ENCODE measurements at places on chromosomes 12 and 14.

DNA sequence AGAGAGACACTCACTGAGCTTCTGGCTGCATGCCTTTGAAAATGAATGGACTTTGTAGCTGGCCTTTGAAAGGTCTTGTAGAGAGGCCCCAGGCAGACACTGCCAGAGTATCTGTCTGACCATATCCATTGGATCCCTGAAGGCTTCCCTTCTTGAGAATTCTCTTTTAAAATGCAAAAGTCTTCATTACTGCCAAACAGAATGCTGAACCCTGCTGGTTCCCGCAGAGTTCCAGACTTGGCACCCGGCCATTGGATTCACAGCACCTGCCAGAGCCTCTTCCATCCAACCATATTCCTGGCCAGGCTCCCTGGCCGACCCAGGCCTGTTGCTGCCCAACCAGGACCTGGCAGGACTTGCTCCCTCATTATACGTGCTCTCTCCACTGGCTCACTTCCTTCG lies 182.5 kb downstream of the GXYLT1 start:
- H3K27me3 ChIP-seq: peaks cover 10% of the 10 kb centered on the region
- no peak for DNase-seq
- no peaks in the 10 kb centered on the region for H3K36me3 ChIP-seq
- no peaks in the 10 kb centered on the region for H3K4me1 ChIP-seq
- H3K27ac ChIP-seq: no peak overlapping the region

DNA sequence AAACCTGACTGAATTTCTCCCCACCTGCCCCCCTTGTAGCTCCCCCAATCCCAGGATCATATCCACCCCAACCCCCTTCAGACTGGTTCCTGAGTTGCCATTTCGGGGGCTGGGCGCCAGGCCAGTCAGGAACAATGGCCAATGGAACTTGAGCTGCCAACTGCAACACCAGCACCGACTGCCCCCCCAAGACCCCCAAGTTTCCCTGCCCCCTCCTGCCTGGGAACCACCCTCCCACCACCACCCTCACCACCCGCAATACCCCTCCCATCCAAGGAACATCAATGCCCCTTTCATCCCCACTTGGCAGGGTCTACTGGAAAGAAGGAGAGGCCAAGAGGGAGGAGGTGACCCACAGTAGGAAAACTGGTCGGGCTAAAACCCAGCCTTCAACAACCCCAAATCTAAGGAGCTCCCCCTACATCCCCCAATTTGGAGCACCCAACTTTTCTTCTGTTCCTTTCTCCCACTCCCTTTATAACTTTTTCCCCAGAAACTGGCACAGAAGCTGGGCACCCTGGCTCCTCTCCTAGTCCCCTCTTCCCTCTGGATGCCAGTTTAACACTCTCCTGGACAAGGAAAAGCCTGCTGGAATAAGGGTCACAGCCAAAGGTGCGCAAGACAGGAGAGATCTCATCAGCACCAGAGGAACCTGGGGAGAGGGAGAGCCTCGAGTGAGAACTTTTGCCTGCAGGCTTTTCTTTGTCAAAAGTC lies 1.6 kb upstream of the NDRG2 start:
- H3K4me1 ChIP-seq: peaks cover 15% of the 10 kb centered on the region
- no peaks in the 10 kb centered on the region for H3K27me3 ChIP-seq
- no peak for DNase-seq

GRCh38 chr12:49539406-49540228 lies 787 bp downstream of the KCNH3 start:
- no peaks in the 10 kb centered on the region for H3K27me3 ChIP-seq
- peak overlapping the region; percentile 68 for H3K4me3 ChIP-seq
- H3K4me1 ChIP-seq: peaks cover 18% of the 10 kb centered on the region
- no peak for DNase-seq
- H3K36me3 ChIP-seq: no peaks in the 10 kb centered on the region
- peak overlapping the region; percentile 70 for H3K27ac ChIP-seq

DNA sequence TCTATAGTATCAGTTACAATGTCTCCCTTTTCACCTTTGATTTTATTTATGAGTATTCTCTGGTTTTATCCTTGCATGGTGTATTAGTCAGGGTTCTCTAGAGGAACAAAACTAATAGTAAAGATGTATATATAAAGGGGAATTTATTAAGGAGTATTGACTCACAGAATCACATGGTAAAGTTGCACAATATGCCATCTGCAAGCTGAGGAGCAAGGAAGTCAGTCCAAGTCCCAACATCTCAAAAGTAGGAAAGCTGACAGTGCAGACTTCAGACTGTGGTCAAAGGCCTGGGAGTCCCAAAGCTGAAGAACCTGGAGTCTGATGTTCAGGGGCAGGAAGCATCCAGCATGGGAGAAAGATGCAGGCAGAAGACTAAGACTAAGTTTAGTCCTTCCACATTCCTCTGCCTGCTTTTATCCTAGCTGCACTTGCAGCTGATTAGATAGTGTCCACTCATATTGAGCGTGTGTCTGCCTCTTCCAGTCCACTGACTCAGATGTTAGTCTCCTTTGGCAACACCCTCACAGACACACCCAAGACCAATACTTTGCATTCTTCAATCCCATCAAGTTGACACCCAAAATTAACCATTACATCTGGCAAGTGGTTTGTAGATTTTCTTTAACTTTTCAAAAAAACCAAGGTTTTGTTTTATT lies 308.0 kb upstream of the LMO3 start:
- no peak overlapping the region for H3K27ac ChIP-seq
- H3K4me3 ChIP-seq: no peak overlapping the region
- H3K4me1 ChIP-seq: no peaks in the 10 kb centered on the region
- H3K36me3 ChIP-seq: no peaks in the 10 kb centered on the region
- no peaks in the 10 kb centered on the region for H3K27me3 ChIP-seq

GRCh38 chr12:2796187-2796666 lies 1.5 kb downstream of the FKBP4 start:
- H3K36me3 ChIP-seq: peaks cover 40% of the 10 kb centered on the region
- H3K4me3 ChIP-seq: peak overlapping the region; percentile 88
- H3K27me3 ChIP-seq: no peaks in the 10 kb centered on the region
- H3K4me1 ChIP-seq: peaks cover 19% of the 10 kb centered on the region
- no peak for DNase-seq

GRCh38 chr14:92665661-92666110 lies 82.7 kb downstream of the LGMN start:
- H3K27ac ChIP-seq: peak overlapping the region; percentile 87
- no peaks in the 10 kb centered on the region for H3K27me3 ChIP-seq
- no peak overlapping the region for H3K4me3 ChIP-seq
- H3K4me1 ChIP-seq: peaks cover 36% of the 10 kb centered on the region
- peaks cover 67% of the 10 kb centered on the region for H3K36me3 ChIP-seq

DNA sequence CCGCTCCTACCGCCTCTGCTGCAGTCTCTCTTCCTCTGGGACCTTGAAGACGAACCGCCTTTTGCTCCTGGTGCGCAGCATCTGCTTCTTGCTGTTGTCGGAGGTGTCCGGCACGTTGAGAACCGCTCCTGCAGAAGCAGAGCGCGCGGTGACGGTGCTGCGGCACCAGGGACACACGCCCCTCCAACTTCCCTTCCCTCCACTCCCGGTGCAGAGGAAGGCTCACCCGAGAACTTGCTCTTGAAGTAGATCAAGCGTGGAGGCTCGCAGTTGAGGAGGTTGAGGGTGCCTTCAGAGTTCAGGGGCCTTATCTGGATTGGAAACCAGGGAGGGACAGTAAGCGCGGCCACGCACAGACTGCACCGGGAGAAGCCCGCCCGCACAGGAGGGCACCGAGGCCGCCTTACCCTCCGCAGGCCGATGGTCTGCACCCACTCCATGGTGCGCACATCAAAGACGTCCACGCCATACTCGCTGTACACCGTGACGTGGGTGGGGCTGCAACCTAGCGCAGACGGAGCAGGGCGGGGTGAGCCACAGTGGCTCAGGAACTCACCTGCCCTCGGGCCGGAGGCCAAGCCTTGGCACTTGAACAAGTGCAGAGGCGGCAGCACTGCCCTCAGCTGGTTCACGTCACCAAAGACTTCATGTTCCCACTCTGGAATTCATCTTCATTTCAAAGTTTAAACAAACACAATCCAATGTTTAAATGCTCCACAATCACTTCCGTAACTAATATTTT lies 17.5 kb downstream of the AMN start:
- H3K4me3 ChIP-seq: no peak overlapping the region
- H3K36me3 ChIP-seq: peaks cover 3% of the 10 kb centered on the region
- DNase-seq: no peak
- no peak overlapping the region for H3K27ac ChIP-seq
- peaks cover 2% of the 10 kb centered on the region for H3K27me3 ChIP-seq
- no peaks in the 10 kb centered on the region for H3K4me1 ChIP-seq

- peaks cover 46% of the 10 kb centered on the region for H3K4me1 ChIP-seq
- H3K4me3 ChIP-seq: peak overlapping the region; percentile 99
- H3K27me3 ChIP-seq: no peaks in the 10 kb centered on the region
Observed at GRCh38 chr12:69240631-69240995, 1.2 kb downstream of the CPSF6 start.

DNA sequence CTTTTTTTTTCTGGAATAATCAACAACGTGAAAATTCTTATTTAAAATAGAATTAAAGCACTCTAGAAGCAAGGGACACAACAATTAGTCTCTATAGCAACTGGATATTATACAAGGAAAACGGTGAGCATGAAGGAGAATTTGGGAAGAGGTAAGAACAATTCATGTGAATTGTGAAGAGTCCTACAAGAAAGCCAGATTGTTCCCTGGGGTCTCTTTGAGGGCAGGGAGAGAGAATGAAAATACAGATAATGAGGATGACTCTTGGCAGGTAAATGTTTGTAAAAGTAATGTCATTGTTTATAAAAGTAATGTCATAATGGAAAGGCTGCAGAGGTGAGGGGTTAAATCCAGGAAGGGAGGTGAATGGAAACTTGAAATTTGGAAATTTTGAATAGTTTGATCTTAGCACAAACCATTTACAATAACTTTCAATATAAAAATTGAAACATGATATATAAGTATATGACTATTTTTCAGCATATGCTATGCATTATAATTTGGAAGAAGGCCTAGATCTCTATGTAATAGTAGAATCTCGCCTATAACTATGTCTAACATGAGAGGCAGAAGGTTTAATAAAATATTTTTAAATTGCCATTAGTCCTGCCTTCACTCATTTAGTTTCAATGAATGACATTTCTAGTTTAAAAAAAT lies 378.8 kb upstream of the DCN start:
- peak overlapping the region; percentile 69 for H3K4me3 ChIP-seq
- H3K27ac ChIP-seq: peak overlapping the region; percentile 80
- DNase-seq: no peak
- H3K4me1 ChIP-seq: peaks cover 10% of the 10 kb centered on the region

GRCh38 chr12:101858361-101858760 lies 19.0 kb upstream of the DRAM1 start:
- DNase-seq: no peak
- H3K36me3 ChIP-seq: peaks cover 3% of the 10 kb centered on the region

DNA sequence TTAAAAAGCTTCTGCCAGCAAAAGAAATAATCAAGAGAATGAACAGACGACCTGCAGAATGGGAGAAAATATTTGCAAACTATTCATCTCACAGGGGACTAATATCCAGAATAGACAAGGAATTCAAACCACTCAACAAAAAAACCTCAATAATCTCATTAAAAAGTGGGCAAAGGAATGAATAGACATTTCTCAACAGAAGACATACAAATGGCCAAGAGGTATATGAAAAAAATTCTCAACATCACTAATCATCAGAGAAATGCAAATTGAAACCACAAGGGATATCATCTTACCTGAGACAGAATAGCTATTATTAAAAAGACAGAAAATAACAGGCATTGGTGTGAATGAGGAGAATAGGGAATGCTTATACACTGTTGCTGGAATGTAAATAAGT lies 270.0 kb downstream of the DACT1 start:
- H3K36me3 ChIP-seq: no peaks in the 10 kb centered on the region
- H3K4me1 ChIP-seq: no peaks in the 10 kb centered on the region
- H3K27me3 ChIP-seq: no peaks in the 10 kb centered on the region

DNA sequence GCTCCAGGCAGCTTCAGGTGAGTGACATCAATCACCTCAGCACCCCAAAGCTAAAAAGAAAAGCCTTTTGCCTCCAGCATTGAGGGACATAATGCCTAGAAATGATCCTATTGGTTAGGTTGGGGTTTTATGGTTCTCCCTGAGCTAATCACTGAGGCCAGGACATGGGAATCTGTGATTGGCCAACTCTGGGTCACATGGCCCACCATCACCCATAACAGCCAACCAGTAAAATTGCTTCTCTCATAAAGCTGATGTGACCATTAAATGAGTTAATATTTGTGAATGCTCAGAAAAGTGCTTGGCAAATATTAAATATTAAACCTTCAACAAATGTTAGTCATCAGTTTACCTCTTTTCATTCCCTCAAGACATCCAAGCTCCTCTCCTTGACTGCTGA lies 60.2 kb downstream of the TBX3 start:
- H3K4me3 ChIP-seq: no peak overlapping the region
- no peaks in the 10 kb centered on the region for H3K4me1 ChIP-seq
- H3K27me3 ChIP-seq: peaks cover 2% of the 10 kb centered on the region
- no peaks in the 10 kb centered on the region for H3K36me3 ChIP-seq
- no peak for DNase-seq
- no peak overlapping the region for H3K27ac ChIP-seq

- H3K27ac ChIP-seq: no peak overlapping the region
- no peak for DNase-seq
- H3K27me3 ChIP-seq: no peaks in the 10 kb centered on the region
- no peaks in the 10 kb centered on the region for H3K36me3 ChIP-seq
- no peak overlapping the region for H3K4me3 ChIP-seq
Observed at GRCh38 chr12:124823272-124823970, 40.2 kb downstream of the SCARB1 start.

- no peak for DNase-seq
- peaks cover 29% of the 10 kb centered on the region for H3K27me3 ChIP-seq
- H3K4me3 ChIP-seq: no peak overlapping the region
- H3K27ac ChIP-seq: no peak overlapping the region
- H3K36me3 ChIP-seq: peaks cover 3% of the 10 kb centered on the region
Observed at GRCh38 chr12:66707002-66707697, 28.3 kb upstream of the GRIP1 start.
